ENCODE measurements at places on chromosomes 2 and 18. TPM values are rescaled to one million over a fixed set of nuclear protein-coding genes. Genes with fewer than 3 reads are reported as not detected.

The CRYGB gene
- not detected for total RNA-seq

- no peak for DNase-seq
Observed at GRCh38 chr18:26192233-26192632, 34.0 kb upstream of the TAF4B start.

- DNase-seq: no peak
Observed at GRCh38 chr2:213923543-213923942, 487.3 kb upstream of the VWC2L start.

DNA sequence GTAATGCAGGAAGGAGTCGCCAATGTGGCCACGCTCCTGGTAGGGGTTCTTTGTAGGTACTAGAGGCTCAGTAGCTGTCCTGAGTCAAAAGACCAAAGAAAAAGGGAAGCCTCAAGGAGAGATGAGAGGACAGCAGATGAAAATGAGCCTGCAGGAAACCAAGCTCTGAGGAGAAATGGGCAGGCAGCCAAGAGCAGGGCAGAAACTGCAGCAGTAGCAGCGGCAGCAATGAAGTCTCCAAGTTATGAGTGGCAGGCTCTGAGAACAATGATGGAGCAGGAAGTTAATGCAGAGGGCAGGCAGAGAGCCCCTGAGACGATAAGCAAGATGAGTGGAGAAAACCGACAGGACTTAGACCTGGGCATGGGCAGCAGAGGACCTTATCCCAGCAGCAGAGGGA lies 48.2 kb upstream of the TMEM200C start:
- DNase-seq: no peak

GRCh38 chr2:43127208-43127940 lies 99.0 kb downstream of the ZFP36L2 start:
- peak; percentile 43 for DNase-seq

DNA sequence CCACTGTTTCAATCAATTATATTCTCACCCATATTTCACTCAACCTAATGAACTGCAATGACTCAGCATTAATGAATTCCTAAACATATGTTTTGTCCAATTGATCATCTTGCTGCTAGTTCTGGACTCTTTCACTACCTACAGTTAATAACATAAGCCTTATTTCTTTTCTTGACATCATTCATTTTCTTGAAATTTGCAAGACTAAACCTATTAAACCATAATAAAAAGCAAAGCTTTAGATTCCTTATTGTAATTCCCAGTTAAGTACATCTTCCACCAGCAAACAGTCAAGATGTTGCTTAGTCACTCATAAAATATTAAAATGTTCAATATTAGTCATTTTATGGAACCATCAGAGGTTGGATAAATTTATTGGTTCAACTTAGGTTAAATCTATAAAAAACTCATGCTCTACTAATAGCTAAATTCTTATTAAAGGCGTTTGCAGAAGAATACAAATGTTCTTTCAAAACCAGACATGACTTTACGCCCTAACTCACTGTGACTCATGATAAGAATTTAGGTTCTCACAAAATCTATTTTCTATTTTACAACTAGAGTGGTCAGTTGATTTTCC lies 599.4 kb downstream of the RNF144A start:
- no peak for DNase-seq

The RAMP1 gene
- 461 TPM for total RNA-seq

GRCh38 chr2:122939796-122940195 lies 1085.3 kb upstream of the CNTNAP5 start:
- DNase-seq: no peak

GRCh38 chr2:97797355-97797754 lies 84.0 kb downstream of the ZAP70 start:
- DNase-seq: no peak

The GULP1 gene
- 104 TPM for total RNA-seq

The GPD2 gene
- 37.1 TPM for total RNA-seq

- peak; percentile 35 for DNase-seq
Observed at GRCh38 chr18:76823587-76824011, 1.2 kb downstream of the ZNF236 start.

GRCh38 chr2:100857915-100858314 lies 38.0 kb downstream of the NPAS2 start:
- DNase-seq: no peak

GRCh38 chr18:65227970-65228369 lies 522.8 kb upstream of the CDH7 start:
- no peak for DNase-seq

DNA sequence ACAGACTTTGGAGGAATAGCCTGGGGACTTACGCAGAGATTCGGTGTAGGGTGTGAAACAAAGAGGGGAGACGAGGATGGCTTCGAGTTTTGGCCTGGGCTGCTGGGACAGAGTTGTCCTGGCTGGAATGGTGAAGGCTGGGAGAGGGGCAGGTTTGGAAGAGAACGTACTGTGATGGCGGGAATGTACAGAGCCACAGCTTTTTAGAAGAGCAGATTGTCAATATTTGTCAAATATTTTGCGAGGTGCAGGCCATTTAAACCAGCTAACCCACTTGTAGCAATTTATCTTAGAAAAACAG lies 14.4 kb upstream of the ITM2C start:
- no peak for DNase-seq

GRCh38 chr2:95352310-95353054 lies 50.0 kb upstream of the FAHD2A start:
- peak; percentile 8 for DNase-seq

GRCh38 chr2:42386682-42387081 lies 25.7 kb upstream of the COX7A2L start:
- DNase-seq: no peak

GRCh38 chr2:44799105-44799504 lies 142.4 kb upstream of the SIX3 start:
- DNase-seq: no peak

The TRIM43 gene
- total RNA-seq: not detected

GRCh38 chr18:6871566-6871965 lies 142.1 kb downstream of the ARHGAP28 start:
- DNase-seq: no peak

- no peak for DNase-seq
Observed at GRCh38 chr2:130820279-130820861, 16.3 kb upstream of the ARHGEF4 start.

DNA sequence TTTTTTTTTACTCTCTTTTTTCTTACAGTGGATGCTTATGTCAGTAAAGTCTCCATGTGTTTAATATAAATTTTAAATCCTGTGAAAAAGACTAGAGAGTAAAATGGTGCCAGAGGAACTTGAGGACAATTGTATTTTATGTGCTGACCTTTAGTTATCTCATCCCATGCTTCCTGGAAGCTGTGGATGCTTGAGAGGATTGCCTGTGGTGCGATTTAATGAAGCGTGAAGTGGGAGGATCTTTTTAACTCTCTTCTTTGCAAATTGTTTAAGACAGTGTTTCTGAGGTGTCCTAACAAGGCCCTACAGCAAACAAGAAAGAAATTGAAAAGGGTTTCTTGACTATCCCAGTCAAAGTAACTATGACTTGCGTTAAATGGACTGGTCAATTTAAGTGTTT lies 84.2 kb downstream of the DTNA start:
- DNase-seq: no peak

GRCh38 chr2:176826356-176826755 lies 386.2 kb upstream of the HNRNPA3 start:
- DNase-seq: no peak

GRCh38 chr2:144364944-144365738 lies 154.8 kb downstream of the ZEB2 start:
- no peak for DNase-seq

DNA sequence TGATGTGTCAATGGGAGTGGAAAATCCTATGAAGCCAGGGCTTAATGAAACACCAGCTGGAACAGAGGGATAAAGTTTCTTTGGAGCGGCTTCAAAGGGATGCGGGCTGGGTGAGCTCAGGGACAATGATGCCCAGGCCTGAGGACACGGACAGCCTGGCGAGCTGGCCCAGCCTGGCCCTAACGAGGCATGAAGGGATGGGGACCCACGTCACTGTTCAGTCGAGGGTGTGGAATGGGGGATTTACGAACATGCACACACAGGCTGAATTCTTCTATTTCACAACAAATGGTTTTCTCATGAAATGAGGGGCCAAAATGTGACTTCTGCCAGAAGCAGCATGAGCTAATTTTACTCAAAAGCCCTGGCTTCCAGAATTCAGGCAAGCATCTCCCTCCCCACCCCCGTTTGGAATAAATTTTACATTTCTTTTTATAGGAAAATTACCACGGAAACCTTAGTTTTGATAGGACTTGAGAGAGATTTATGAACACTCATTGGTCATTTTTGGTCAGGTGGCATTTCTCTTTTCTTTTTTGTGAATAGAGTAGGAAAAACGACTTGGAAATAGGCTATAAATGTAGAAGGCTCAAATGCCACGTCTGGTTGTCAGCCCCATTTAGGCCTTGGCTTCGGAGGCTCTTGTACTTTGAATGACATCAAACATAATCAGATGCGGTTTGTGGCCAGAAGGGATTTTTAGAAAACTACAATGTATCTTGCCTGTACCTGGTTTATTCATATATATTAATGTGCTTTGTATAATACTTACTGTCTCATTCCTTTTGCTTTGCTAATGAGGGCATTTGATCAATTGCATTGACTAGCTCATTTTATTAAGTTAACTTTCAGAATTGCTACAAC lies 893.8 kb upstream of the CELF4 start:
- no peak for DNase-seq

DNA sequence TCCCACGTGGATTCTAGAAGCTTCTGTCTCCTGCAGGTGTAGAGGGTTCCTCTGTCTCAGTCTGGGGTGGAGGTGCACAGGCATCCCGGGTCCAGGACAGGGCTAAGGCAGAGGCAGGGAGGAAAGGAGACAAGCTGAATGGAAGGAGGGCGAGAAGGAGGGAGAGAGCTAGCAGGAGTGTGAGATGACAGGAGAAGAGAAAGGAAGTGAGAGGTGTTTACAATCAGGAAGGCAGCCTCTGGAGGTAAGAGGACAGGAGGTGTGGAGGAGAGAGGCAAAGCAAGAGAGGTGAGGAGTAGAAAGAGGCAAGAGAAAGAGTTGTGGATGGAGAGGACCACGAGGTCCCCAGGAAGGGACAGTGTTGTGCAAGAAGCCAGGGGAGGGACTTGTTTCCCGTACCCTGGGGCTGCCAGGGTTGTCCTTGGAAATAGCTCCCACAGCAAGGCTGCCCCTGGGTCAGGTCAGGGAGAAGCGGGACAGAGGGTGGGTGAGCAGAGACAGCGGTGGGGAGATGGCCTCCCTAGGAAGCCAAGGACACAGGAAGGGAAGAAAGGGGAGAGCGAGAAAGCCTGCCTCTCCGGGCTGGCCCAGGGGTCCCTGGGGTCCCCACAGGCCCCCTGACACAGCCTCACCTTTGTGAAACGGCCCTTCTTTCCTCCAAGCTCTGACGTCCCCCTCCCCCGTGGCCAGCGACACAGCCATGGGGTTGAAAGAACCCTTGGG lies 136.9 kb downstream of the CYP26B1 start:
- no peak for DNase-seq

- DNase-seq: no peak
Observed at GRCh38 chr2:97645112-97645694, 659 bp upstream of the COX5B start.

GRCh38 chr2:43221763-43222474 lies 4.5 kb downstream of the ZFP36L2 start:
- peak; percentile 93 for DNase-seq

DNA sequence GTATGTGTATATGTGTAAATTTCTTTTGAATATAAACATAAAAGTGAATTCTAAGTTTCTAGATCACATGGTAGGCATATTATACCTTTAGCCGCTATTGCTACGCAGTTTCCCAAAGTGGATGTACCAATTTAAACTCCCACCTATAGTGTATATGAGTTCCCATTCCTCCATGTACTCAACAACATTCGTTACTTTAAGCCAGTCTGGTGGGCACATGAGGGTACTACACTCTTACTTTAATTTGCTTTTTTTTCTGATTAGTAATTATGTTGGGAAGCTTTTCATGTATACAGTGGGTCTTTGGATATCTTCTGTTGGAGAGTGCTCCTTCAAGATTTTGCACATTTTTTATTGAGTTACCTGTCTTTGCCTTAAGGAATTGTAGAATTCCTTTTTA lies 683.8 kb downstream of the ERBB4 start:
- DNase-seq: no peak

The VWC2L gene
- not detected for total RNA-seq

DNA sequence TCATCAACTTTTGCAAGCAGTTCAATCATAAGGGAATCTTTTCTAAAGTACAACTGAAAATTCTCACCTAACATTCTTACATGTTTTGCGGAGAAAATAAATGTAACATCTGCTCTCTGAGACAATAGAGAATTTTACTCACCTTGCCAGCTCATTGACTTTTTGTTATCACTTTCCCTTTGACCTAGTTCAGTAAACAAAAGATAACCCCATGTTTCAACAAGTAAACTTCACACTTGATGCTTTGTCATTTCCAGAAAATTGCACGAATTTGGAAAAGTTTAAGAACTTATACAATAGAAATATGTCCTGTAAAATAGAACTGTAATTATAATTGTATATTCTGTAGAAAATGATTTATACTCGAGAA lies 1110.0 kb upstream of the ACVR2A start:
- no peak for DNase-seq

The TBR1 gene
- not detected for total RNA-seq

GRCh38 chr18:28432339-28432738 lies 255.4 kb upstream of the CDH2 start:
- DNase-seq: no peak

The CTLA4 gene
- not detected for total RNA-seq

- DNase-seq: no peak
Observed at GRCh38 chr18:23453680-23454058, 582 bp downstream of the RIOK3 start.

DNA sequence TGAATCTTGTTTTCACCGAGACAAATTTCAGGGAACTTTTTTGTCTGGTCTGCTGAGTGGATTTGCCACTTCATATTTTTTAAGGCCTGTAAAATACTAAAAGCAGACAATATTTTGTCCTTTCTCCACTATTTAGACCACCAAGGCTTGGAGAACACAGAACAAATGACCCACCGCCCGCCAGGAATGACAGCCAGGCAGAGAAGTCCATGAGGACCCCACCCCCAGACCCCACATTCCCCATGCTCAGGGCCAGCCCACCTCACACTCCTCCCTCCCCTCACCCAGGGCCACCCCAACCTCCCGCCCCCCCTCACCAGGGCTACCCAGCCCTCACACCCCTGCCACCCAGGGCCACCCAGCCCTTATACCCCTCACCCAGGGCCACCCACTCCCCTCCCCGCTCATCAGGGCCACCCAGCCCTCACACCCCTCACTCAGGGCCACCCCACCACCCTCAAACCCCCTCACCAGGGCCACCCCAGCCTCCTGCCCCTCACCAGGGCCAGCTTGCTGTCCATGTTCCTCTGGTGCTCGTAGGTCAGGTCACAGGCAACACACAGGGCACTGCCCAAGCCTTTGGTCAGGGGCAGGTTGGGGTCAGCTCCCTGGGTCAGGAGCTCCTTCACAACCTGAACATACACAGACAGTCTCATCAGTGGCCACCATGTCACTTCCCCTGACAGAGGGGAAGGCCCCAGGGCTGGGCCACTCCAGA lies 50.6 kb downstream of the ANKMY1 start:
- no peak for DNase-seq

Measured in uterus (tissue), 4 donors.